ENCODE measurements at places on chromosomes 7 and 10.

GRCh38 chr7:96344236-96344635 is 22.3 kb upstream of the SLC25A13 start:
- no peak for DNase-seq

GRCh38 chr10:127978481-127978880 is 71.6 kb downstream of the PTPRE start:
- no peak for DNase-seq

DNA sequence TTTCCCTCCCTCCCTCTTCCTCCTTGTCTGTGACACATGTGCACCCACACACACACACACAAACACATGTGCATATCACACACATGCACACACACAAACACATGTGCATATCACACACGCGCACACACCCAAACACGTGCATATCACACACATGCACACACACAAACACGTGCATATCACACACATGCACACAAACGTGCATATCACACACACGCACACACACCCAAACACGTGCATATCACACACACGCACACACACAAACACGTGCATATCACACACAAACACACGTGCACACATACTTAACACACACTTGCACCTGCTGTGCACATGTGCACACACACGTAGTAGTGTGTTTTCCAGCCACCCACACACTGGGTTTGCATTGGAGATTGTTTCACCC is 29.4 kb upstream of the KNDC1 start:
- no peak for DNase-seq

DNA sequence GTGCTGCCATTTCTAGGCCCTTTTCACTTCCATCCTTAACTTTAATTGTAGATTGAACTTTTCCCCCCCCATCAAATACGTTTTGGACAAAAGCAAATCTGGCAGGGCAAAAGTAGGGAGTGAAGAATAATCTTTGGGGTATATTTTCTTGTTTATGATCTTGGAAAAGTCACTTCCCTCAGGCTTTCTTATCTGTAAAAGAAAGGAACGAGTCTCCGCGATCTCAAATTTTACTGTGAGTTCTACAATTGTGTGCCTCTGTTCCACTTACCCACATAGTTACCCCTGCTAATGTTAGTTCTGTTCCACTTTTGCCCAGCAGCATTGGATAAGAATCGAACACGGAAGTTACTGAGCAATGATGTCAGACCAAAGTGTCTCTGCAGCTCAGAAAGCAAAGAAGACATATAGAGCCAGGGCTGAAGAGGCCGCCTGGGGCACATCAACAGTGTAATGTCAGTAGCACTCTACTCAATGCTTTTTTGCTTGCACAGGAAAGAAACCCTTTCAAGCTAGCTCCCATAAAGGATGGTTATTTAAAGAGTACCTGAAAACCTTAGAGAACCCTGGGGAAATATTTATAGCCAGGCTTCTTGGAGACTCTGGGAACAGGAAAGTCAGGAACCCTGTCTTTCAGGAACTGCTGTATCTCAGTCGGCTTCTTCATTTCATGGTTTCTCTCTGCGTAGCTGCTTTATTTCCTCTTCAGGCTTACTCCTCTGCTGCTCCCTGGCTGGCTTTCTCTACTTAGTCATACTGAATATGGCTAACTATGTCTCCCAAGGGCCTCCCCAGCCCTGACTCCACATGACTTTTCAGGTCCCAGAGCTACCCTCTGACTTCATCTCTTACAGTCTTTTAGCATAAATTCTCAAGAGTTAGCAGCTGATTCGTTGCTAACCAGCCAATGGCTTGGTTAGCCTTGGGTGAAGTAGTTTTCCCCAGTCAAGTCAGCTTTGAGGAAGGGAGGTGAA is 123.7 kb upstream of the FAM3C start:
- no peak for DNase-seq

GRCh38 chr10:21750424-21750823 is 216.4 kb downstream of the MLLT10 start:
- DNase-seq = no peak

GRCh38 chr10:89505640-89506275 is 29.6 kb downstream of the SLC16A12 start:
- no peak for DNase-seq

- DNase-seq = no peak
These were observed 128.7 kb upstream of the RHEB start for GRCh38 chr7:151648429-151648828.

- no peak for DNase-seq
These were observed 1.4 kb downstream of the LANCL2 start for GRCh38 chr7:55366461-55367070.

- DNase-seq = no peak
These were observed 257.6 kb upstream of the PHYHIPL start for GRCh38 chr10:58918887-58919286.

GRCh38 chr7:88328787-88329186 is 22.1 kb upstream of the STEAP4 start:
- no peak for DNase-seq

- DNase-seq = no peak
These were observed 81.9 kb downstream of the EGFR start for GRCh38 chr7:55100544-55101327.

GRCh38 chr7:17239683-17240521 is 58.5 kb upstream of the AHR start:
- no peak for DNase-seq

- DNase-seq = no peak
These were observed 218.0 kb downstream of the PHF14 start for GRCh38 chr7:11191574-11192220.

DNA sequence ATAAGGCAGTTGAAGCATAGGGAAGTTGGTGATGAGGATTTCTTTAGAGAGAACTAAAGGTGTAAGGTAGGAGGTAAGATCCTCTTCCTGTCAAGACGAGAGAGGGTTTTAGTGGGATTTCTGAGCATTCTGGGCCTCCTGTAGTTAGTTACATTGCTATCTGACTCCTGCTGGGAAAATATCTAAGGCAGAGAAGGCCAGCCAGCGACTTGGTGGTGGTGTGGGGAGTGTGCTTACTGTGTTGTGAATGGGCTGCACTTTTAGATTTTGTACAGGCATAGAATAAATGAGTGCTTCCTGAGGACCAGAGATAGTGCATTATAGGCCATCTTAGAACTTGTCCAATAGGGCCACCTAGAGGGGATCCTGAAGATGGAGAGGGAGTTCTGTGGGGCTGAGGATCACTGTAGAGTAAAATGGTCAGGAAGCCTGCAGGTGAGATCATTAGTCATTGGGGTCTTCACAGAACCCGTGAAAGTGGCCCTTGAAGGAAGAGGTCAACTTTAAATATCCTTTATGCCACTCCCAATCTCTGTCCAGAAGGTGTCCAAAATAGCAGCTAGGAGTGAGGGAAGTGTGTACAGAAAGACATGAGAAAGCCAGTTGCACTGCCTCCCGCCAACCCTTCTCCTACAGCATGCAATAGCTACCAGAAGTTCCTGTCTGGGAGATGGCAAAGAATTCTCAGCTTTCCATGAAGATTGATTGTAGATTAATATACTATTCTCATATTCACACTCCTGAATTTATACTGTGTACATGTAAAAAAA is 266.6 kb downstream of the POLR1F start:
- DNase-seq = no peak

- no peak for DNase-seq
These were observed 160.2 kb downstream of the DKK1 start for GRCh38 chr10:52474265-52474664.

GRCh38 chr7:144995495-144995894 is 159.6 kb upstream of the TPK1 start:
- DNase-seq = no peak

GRCh38 chr7:107742678-107743566 is 1.0 kb upstream of the CBLL1 start:
- DNase-seq = no peak

- DNase-seq = no peak
These were observed 100.5 kb downstream of the CYP26A1 start for GRCh38 chr10:93173967-93174845.

- no peak for DNase-seq
These were observed 109.4 kb downstream of the ABLIM1 start for GRCh38 chr10:114548662-114549061.

- DNase-seq = no peak
These were observed 22.2 kb downstream of the SLC37A3 start for GRCh38 chr7:140375892-140376730.

- no peak for DNase-seq
These were observed 92.5 kb downstream of the CSTF2T start for GRCh38 chr10:51606825-51607462.

DNA sequence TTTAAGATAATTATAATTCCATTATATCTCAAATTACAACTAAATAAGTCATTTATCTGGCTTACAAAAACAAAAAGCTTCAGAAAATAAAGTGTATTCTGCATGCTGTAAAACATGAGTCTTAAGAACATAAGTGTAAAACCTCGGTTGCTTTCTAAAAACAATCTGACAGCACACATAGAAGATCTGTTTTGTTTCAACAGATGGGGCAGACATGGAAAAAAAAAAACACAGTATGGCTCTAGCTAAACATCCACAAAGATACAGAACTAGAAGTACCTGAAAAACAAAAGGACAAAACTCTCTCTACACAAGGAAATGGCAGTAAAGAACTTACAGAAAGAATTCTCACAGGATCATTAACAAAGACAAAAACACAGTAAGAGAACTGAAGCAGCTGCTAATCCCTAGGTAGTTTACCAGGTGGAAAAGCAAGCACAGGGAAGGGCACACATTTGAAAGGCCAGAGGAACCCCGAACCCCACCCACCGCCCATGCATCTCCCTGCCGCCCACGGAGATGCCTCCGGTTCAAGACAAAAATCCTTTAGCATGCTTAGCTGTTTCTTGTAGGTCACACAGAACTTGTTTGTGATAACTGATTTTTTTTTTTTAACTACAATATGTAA is 42.5 kb downstream of the DLD start:
- no peak for DNase-seq

DNA sequence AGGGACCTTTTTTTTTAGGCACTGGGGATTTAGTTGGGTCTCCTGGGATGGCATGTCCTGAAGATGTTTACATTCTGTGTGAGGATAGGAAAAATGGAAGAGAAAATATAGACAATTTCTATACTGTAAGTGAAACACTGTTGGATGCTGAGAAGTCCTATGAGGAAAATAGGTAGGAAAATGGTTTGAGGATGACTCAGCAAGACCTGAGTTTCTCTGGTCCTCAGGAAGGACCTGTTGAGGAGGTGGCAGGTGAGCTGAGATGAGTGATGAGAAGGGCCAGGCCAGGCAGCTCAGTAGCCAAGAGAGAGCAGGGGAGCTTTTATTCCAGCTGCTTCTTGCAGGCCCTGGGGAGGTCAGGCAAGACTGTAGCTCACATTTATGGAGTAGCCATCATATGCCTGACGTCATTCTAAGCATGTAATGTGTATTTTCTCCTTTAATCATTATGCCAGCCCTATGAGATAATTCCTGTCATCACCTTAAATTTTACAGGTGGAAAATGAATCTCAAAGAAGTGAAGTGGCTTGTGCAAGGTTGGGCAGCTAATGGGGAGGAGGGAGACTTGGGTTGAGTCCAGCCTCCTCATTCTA is 19.1 kb upstream of the LRRC18 start:
- DNase-seq = no peak

- DNase-seq = no peak
These were observed 40.0 kb downstream of the CUX1 start for GRCh38 chr7:101857358-101857811.

- no peak for DNase-seq
These were observed 131.2 kb downstream of the RALA start for GRCh38 chr7:39754326-39755120.

DNA sequence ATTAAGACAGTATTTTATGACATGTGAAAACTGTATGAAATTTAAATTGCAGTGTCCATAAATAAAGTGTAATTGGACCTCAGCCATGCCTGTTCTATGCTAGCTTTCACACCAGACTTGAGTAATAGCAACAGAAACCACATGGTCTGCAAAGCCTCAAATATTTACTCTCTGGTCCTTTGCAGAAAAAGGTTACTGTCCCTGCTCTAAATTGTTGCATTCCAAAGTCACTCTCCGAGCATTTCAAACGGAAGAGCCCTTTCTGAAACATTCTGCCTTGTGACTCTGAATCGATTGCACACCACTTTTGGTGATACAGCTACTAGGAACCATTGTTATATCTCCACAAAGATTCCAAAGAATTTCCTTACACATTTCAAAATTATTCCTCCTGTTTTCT is 81.0 kb upstream of the STK17A start:
- DNase-seq = no peak

Data from stimulated activated CD8-positive, alpha-beta memory T cell treated with anti-CD3 and anti-CD28 coated beads, Interleukin-12 subunit alpha, Interleukin-12 subunit beta, amount 100 ng/mL, for 4 hours (primary cell).